ENCODE measurements at places on chromosomes 5 and 9. TPM values are rescaled to one million over a fixed set of nuclear protein-coding genes. Genes with fewer than 3 reads are reported as not detected.

GABRA1 gene
- not detected for total RNA-seq

TLR4 gene
- total RNA-seq: 14.9 TPM

SOX30 gene
- 0.22 TPM for total RNA-seq

PDE8B gene
- 0.70 TPM for total RNA-seq

NUDCD2 gene
- total RNA-seq: 17.5 TPM

KCNN2 gene
- total RNA-seq: 0.48 TPM

CCNJL gene
- total RNA-seq: 32.7 TPM

CDX1 gene
- total RNA-seq: 140 TPM

BRD8 gene
- 57.3 TPM for total RNA-seq

AMBP gene
- total RNA-seq: 0.81 TPM

DNA sequence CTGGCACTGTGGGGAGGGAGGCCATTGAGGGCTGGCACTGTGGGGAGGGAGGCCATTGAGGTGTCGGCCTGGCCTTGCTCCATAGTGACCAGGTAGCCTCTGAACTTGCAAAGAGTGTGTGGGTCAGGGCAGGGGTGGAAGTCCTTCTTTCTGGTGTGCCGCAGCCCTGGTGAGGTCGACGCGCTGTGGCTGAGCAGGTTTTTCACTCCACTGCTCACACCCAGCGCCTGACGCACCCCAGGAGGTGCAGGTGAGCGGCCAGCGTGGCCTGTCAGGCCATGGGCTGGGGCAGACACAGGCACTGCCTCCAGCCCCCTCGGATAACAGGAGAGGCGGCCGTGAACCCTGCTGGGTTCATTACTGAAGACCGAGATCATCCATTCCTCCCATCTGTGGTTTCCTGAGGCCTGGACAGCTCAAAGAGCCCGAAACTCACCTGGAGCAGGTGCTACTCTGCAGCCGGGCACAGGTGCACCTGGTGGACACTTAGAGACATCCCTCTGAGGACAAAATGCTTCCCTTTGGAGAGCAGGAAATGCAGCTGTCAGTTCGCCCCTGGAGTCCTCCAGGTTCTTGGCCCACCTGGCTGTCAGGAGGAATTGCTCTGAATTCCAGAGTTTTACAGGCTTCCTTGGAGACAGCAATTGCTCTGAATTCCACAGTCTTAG lies 32.4 kb downstream of the LHX3 start:
- no peak for DNase-seq

GRCh38 chr9:86585422-86586143 lies 231.4 kb upstream of the TUT7 start:
- DNase-seq: no peak

- no peak for DNase-seq
Measured at GRCh38 chr5:31023105-31023504, 170.4 kb upstream of the CDH6 start.

- no peak for DNase-seq
Measured at GRCh38 chr5:132054031-132054696, 6.3 kb upstream of the IL3 start.

DNA sequence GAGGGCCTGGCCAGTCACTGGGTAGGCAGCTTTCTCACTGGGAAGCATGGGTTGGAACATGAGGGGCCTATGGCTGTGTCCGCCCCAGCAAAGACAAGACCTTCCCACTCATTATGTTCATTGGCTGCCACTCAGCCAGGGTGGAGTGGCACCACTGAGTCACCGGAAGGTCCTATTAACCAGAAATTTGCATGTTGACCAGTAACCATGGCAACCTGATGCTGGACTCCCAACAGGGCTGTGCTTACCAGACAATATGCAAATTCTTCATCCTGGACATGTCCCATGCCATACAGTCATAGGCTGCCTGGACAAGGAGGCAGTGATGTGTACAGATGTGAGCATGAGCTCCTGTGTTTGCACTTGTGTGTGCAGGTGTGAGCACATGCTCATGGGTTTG lies 66.7 kb downstream of the PSD2 start:
- no peak for DNase-seq

- DNase-seq: no peak
Measured at GRCh38 chr9:94127806-94128205, 43.5 kb downstream of the PTPDC1 start.

- no peak for DNase-seq
Measured at GRCh38 chr5:98934546-98934945, 5.7 kb upstream of the CHD1 start.

- no peak for DNase-seq
Measured at GRCh38 chr9:83070261-83070660, 7.3 kb upstream of the RASEF start.

DNA sequence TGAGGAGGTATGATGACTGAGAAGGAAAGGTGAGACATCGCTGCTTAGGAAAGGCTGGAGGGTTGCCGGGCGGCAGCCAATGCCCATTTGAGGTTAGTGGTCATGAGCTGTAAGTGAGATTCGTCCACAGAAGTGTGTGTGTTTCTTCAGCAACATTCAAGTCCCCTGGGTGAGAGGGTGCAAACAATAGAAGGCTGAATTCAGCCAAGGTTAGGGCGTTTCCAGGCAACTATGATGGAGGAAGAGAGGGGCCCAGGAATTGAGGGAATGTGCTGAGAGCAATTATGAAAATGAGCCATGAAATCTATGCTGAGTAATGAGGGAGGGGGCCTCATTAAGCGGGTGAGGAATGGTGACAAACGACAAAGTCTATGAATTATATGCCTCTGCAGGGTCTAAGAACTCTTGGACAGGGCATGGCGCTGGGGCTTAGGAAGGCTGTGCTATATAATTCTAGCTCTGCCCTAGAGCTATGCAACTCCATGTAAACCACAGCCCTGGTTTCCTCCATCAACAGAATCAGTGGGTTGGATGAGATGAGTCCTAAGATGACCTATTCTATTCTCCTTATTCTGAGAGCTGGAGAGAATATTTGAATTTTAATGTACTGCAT lies 96.0 kb downstream of the SLIT3 start:
- DNase-seq: no peak

- DNase-seq: no peak
Measured at GRCh38 chr5:83608122-83608521, 112.5 kb downstream of the HAPLN1 start.

- DNase-seq: no peak
Measured at GRCh38 chr9:85425153-85425611, 316.6 kb downstream of the AGTPBP1 start.

DNA sequence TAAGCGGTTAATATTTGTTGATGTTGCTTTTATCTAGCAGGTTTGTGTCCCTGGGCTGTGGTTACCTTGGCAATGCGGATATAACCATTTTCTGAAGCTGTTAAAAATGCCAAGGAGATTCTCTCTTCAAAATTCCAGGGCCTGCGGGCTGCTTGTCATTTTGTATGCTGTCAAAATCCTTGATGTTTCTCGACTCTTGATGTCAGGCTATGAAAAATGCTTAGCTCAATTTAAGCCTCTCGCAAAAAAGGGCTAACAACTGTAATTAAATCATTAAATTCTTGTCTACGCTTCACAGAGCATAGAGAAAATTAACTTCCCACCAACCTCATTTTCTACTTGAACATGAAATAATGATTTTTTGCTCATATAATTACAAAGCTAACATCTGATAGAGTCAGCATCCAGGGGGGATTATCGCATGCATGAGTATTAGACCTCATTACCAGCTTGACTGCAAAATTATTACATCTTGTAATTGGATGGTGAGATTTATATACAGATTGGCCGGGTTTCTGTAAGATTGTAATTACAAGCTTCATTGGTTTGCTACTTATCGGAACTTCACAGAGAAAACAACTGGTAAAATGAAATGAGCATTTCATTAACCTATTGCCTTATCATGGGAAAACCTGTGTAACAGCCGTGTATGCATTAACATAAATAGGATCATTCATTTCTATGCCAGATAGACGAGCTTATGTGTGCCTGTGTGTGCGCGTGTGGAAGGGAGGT lies 83.1 kb upstream of the IRX1 start:
- DNase-seq: no peak

DNA sequence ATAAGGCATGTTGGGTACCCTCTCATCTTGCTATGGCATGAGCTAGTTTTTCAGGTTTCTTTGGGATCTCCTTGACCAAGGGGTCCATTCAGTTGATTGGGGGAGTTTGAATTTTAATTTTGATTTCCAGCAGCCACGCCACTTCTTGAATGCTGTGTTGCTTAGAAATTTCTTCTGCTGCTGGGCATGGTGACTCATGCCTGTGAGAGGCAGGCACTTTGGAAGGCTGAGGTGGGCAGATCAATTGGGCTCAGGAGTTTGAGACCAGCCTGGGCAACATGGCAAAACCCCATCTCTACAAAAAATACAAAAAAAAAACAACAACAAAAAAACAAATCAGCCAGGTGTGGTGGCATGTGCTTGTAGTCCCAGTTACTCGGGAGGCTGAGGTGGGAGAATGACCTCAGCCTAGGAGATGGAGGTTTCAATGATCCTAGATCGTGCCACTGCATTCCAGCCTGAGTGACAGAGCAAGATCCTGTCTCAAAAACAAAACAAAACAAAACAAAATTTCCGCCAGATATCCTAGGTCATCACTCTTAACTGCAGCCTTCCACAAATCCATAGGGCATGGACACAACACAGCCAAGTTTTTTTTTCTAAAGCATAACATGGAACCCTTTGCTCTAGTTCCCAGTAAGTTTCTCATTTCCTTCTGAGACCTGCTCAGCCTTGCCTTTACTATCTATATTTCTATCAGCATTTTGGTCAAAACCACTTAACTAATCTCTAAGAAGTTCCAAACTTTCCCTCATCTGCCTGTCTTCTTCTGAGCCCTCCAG lies 17.7 kb downstream of the TMC1 start:
- DNase-seq: no peak

GRCh38 chr5:75690669-75691068 lies 26.6 kb downstream of the POC5 start:
- DNase-seq: no peak

DNA sequence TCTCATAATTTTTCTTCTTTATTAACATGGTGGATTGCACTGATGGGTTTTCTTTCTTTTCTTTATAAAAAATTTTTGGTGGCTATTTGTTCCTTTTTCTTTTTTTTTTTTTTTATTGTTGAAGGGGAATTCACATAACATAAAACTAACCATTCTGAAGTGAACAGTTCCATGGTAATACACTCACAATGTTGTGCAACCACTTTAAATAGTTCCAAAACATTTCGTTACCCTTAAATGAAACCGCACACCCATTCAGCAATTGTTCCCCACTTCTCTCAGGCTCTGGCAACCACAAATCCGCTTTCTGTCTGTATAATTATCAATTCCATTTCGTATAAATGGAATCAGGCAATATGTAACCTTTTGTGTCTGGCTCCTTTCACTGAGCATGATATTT lies 11.7 kb upstream of the SETX start:
- no peak for DNase-seq

- DNase-seq: no peak
Measured at GRCh38 chr9:99356512-99356971, 134.5 kb downstream of the SEC61B start.

DNA sequence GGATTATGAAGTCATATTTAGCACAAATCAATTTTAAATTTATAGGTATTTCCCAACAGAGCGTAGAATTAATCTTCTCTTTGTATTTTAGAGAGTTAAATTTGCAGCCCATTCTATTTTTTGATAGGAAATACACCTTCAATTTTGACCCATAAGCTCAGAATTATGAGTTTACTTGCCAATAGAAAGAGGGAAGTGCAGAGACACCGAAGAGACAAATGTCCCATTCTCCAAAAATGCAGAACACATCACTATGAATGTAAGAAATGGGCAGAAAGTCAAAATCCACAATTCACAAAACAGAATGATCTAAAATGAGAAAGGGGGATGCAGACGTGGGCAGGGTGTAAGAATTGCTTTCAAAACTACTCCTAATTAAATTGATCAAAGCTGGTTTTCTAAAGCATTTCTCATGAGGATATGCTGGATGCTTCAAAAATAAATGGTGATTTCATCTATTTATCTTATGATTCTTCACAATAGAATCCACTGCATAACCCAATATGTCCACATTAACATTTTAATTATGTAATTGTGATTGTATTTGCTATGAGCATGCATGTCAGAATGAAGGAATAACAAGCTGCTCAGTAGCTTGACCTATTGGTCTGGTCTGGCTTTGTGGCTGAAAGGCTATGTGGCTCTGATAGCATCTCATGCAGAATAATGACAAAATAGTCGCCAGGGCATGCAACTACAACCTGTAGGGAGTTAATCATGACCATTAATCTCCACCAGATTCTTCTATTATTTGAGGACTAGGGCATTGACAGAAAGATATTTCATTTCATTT lies 550.1 kb upstream of the CDH18 start:
- DNase-seq: no peak

GRCh38 chr5:2985718-2986117 lies 234.2 kb upstream of the IRX2 start:
- no peak for DNase-seq

DNA sequence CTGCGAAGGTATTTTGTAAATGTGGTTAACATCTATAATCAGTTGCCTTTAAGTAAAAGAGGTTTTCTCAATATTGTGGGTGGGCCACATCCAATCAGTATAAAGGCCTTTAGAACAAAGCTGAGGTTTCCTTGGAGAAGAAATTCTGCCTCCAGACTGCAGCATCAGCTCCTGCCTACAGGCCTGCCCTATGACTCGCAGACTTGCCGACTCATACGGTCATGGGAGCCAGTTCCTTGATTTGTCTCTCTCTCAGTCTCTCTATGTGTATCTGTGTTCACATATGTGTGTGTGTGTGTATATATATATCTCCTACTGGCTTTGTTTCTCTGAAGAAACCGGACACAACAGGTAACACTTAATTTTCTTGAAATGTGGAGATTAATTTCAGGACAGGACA lies 45.3 kb downstream of the SLC36A1 start:
- no peak for DNase-seq

DNA sequence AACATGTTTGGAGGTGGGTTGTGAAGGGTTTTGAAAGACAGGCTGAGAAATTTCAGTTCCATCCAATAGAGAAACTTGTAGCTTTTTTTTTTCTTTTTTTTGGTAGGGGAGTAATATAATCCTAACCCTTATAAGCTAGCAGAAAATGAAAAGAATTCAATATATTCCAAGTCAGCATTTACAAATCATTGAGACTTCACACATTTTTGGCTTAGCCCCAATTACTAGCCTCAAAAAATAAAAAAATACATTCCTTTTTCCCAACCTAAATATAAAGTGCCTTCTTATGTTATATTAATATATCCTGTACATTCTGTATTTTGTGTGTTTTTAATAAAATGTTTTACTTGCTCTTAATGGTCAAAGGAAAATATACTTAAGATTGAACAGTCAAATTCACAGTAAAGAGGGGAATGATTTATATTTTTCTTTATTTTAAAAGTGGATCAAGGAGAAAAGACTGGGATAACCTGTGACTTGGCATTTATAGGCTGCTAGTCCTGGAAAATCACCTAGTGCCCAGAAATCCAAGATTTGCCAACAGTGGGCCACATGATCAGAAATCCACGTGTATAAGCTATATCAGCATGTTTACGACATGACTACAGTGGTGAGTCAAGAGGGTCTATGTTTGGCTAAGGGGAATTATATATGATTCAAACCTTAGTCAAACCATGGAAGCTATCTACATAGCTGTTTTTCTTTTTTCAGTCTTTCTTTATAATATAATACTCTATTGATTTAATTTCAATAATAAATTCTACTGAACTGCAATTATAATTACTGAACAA lies 14.5 kb downstream of the HACD4 start:
- no peak for DNase-seq

Measured in mucosa of descending colon (tissue), 3 donors.